ENCODE measurements at places on chromosomes 3 and 15.

DNA sequence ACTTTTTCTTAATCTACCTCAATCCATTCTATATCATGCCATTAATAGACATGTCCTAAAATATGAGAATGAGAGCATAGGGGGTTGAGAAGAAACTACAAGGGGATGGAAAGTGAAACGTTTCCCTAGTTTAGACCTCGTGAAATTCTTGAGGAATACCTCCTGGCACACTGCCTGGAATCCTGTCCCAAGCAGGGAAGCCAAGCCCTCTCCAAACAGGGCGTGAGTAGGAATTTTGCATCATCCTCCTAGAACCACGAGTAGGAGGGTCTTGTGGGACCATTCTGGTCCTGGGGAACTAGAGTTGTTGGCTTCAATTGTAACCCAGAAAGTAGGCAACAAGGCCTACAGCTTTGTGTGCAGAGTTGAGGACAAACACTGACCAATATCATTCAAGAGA is 19.6 kb upstream of the C3orf80 start:
- no peak for DNase-seq

- no peak for DNase-seq
These were observed 8.2 kb downstream of the PRKCD start for GRCh38 chr3:53169045-53169831.

GRCh38 chr3:46648096-46648495 is 35.8 kb downstream of the FAM240A start:
- DNase-seq, result no peak

DNA sequence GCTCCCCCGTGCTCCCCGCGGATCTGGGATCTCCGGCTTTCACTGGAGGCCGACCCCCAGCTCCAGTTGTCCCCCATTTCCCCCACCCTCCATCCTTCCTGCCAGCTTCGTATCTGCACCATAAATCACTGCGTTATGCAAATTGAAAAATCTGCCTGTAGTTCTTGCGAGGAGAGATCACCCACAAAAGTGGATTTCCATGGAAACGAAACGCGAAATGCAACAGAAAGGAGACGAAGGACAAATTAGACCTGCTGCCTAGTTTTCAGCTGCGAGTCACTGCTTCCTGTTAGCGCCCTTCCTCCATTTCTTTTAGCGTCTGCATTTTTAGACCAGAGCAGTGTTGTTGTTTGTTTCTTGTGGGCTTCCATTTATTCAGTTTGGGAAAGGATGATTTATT is 127.1 kb upstream of the ATP10A start:
- no peak for DNase-seq

DNA sequence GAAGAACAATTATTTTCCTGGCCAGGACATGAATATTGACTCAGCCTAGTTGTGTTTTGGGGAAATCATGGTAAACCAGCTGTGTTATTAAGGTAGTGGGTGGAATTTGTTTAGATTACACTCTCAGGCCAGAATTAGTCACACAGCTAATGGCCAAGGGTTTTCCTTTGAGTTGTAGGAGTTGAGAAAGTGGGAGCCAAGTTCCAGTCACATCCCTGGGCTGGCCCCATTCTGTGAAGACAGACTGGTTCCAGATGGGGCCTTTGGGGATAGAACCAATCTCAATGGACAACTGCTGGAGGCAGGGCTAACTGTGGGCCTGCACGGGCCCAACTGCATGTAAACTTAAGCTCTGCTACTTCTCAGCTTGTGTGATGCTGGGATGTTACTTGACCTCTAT is 1.4 kb upstream of the RASL12 start:
- DNase-seq, result no peak

- no peak for DNase-seq
These were observed 35.6 kb downstream of the FRMD5 start for GRCh38 chr15:44159492-44159891.

DNA sequence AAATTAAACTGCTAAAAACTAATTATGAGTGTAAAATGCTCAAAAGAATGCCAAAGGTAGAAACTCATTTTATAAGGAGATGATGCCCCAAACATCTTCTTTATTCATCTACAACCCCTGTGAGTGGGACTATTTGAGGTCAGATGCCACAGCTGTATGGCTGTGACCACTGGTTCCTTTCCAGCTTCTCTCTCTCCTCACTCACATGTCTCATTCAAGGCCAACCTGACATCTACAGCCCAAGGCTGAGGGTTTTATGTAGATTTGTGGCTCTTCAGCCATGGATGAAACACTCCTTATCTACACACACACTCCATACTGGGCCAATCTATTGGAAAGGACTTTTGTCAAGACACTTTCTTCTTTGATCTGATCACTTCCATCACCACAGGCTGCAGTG is 231.3 kb downstream of the KCNMB2 start:
- no peak for DNase-seq

DNA sequence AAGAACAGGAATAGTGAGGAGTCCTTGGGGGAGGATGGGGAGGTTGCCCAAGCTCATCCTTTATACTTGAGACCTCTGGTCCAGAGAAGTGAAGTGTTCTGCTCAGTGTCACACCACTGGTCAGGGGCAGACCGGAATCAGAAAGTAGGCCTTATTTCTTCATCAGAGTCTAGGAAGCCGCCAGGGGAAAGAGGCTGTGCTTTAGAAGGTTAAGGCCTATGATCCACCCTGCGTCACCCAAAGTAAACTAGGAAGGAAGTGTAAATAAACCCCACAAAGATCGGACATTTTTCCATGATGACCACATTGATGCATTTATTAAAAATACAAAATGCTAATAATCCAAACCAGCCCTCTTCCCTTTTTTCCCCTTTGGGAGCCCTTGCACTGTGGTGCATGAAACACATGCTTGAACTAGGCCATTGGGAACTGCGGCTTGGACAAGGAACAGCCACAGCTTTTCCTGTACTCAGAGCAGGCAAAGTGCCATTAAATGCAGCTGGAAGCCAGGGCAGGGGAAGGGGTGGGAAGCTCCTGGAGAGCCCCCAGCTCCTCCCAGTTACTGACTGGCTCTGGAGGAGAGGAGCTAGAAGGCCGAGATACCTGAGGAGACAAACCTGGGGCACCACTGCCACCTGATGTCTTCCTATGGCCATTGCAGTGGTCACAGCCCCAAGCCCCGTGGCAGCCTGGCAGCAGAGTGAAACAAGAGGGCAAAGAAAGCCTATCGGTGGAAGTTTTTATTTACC is 37.0 kb downstream of the CDC25A start:
- peak; percentile 22 for DNase-seq

- no peak for DNase-seq
These were observed 170.9 kb downstream of the AKAP13 start for GRCh38 chr15:85551221-85551832.

DNA sequence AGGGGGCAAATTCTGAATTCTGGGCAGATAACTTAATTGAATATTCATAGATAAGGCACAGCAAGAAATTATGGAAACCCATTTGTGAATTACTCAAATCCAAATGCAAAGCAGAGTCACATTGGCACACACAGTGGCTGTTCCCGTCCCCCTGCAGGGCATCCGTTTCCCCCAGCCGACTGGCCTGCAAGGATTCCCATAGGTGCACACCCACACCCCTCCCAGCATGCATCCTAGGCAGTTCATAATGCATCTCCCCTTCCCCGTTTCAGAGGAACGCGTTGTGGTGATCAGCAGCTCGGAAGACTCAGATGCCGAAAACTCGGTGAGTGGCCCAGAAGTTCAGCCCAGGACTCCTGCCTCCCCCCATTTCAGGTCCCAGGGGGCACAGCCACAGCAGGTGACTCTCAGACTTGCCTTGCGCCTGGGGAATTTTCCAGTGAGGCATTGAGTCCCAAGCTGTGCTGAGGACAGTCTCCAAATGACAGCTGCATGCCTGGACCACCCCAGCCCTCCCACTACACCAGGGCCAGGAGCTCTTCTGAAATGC is 39.8 kb downstream of the PML start:
- DNase-seq, result no peak

- DNase-seq, result no peak
These were observed 95.9 kb downstream of the FEZF2 start for GRCh38 chr3:62277450-62277849.

DNA sequence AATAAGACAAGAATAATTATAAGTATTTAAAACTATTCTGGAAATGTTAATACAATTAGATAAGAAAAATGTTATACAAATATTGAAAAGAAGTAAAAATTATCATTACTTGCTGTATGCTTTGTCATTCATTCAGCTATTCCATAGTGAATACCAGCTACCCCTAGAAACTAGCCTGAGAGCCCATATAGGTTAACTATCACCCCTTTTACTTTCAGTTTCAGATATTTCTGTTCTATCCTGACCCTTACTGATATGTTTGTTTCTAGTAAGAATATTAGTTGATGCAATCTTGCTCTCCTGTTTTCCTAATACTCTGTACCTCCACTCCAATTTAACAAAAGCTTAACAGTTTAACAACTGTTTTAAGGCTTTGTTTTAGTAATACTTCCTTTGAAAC is 31.6 kb downstream of the FAM227B start:
- DNase-seq, result no peak

DNA sequence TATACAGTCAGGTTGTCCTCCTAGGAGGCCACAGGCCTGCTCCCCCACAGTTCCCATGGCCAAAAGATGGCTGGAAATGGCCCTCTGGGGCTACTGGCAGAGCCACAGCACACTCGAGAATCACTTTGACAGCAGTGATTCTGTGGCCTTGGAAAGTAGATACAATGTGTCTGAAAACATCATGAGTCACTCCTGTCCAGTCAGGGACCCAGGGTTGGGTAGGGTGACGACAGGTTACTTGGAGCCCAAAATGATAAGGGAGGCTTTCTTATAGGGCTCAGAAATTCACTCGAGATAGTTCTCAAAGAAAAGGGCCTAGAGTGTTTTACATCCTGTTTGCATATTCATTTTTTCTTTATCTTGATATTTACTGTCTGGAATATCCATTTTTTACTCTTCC is 24.3 kb downstream of the MRPS25 start:
- no peak for DNase-seq

- no peak for DNase-seq
These were observed 72.0 kb downstream of the FAM43A start for GRCh38 chr3:194757647-194758061.

DNA sequence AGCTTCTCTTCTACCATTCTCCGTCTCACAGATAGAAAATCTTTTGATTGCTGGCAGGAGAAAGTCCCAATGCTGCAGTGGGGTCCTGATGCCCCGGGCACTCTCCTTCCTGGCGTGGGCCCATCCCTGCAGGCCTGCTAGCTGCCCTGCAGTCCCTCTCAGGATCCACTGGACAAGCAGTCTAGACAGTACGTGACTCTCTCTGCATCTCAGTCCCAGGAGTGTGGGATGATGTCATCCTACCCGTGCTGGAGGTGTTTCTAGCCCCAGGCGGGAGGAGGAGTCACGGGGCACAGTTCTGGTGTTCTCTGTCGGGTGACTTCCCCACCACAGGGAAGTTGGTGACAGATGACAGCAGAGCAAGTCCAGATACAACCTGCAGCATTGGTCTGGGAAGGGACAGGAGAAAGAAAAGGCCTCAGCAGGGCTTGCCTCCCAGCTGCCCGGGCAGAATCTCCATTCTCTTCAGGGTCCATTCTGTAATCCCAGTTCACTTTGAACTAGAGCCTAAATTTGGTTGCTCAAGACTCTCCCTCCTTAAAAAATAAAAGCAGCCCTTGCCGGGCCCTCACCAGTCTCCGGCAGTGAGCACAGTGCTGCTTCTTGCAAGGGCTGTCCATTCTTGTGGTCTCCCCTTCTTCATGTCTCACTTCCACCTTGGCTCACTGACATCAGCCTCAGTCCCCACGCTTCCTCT is 30.6 kb downstream of the SLC28A1 start:
- DNase-seq, result no peak

- DNase-seq, result no peak
These were observed 7.8 kb downstream of the SHC4 start for GRCh38 chr15:48955967-48956366.

DNA sequence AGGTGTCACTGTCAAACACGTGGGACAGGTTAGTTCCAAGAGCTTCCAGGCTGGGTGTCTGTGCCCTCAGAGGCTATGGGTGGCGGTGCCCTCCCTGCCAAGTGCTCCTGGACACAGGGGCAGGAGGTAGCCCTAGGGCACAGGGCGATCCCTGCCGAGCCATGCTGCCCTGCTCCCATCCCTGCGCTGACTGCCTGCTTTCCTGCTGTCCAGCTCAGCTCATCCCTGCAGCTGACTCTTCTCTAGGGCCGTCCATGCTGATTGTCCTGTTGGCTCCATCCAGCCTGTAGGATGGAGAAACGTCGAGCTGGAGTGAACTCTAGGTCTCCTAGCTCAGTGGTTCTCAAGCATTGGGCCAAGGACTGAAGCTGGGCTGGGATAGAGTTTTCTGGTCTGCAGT is 3.7 kb downstream of the PDIA5 start:
- no peak for DNase-seq

DNA sequence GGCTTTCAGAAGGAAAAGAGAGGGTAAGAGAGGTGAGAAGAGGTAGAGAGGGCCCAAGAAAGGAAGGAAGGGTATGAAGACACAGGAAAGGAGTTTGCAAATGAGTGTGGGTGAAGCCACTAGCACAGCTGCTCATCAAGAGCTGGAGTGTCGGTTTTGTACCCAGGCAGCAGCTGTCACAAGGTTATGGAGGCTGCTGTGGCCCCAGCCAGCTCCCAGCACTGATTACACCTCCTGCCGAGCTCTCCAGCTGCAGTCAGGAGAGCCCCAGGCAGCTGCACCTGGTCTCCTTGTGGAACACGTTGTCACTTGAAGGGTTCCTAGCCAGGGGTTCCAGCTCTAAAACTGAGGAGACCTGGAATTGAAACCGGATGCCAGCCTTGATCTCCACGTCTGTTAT is 60.4 kb upstream of the CHD2 start:
- DNase-seq, result no peak

DNA sequence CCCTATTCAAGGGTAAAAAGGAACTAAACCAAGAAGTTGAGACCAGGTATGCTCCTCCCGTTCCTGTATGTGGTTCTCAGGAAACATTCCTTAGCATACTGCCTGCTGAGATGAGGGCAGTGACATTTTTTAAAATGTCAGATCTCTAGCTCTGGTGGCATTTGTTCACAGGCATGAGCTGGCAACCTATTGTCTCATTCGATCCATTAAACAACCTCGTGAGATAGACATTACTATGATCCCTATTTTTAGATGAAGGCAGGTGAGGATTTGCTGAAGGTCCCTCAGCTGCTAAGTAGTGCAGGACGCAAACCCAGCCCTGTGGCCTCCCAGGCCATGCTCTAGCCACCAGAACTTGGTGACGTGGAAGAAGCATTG is 74.9 kb downstream of the SIDT1 start:
- DNase-seq, result no peak

Data from effector memory CD4-positive, alpha-beta T cell (primary cell).